A549 treated with Hydrocortisone at 1 μM for 4 hours (cell line): ENCODE measurements at places on chromosomes 3 and 15. TPM values are rescaled to one million over a fixed set of nuclear protein-coding genes. Genes with fewer than 3 reads are reported as not detected.

The LRRC34 gene
- total RNA-seq: not detected in 5 replicates

The PGBD4 gene
- total RNA-seq: 1.2 to 1.9 TPM (median 1.5 TPM) in 5 replicates

The RLBP1 gene
- 0.13 TPM in 1 of 5 replicates, not detected in the others for total RNA-seq

The SLC27A2 gene
- total RNA-seq: 32.9 to 36.8 TPM (median 34.0 TPM) in 5 replicates

The GALNT15 gene
- total RNA-seq: 0.05 to 0.12 TPM (median 0.07 TPM) in 5 replicates

The PLXNB1 gene
- total RNA-seq: 15.3 to 19.1 TPM (median 16.0 TPM) in 5 replicates
